ENCODE measurements at places on chromosomes 11 and 22.

DNA sequence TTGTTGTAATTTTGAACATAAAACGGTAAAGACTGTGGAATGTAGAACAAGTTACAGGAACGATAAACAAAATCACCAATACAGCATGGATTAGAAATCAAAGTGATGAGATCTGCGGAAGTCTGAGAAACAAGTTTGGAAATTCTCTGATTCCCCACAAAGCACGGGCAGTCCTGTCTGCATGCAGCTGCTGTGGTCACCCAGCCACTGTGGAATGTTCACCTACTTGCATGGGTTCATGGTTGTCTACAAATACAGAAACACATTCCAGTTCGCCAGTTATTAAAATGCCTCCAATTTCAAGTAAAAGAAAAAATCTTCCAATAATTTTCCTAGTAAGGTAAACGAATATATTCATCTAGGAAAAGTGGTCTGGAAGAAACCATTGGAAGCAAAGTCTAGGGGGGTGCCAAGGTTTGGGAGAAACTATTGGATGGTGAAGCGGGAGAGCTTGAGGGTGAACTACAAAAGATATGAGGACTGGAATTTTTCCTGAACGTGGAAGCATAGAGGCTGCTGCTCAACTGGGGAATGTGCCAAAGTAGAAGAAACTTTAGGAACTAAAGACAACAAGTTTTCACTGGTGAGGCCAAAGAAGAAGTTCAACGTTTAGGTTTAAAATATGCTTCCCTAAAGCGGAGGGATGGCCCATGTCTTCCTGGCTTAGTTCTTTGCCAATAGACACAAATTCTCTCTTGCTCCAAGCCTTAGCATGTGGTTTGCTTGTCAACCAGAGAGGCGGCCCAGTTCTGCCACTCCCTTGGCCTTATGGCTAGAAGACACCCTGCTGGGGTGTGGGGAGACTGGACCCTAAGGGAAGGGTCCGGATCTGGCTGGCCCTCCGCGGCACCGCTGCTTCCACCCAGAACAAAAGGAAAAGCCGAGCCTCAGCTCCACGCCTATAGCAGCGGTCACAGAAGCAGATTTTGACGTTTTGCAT is 70.2 kb downstream of the CTTN start:
- no peak for DNase-seq

- no peak for DNase-seq
Measured at GRCh38 chr22:44328326-44328725, 15.6 kb upstream of the SHISAL1 start.

DNA sequence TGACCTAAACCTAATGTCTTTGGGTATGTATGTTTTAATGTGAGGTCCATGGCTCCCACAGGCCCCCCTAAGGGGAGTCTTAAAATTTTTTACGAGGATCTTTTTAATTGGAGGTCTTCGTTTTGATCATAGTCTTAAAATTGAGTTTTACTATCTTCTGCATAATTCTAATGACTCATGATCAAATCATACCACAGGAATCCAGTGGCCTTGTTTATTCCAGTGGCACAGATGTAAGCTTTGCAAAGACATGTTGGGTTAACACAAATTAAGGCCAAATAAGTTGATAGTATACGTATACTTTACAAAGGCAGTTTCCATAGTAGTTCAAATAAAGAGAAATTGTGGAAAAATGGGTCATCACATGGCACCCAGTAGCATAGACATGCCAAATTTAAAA is 33.9 kb upstream of the FJX1 start:
- no peak for DNase-seq

DNA sequence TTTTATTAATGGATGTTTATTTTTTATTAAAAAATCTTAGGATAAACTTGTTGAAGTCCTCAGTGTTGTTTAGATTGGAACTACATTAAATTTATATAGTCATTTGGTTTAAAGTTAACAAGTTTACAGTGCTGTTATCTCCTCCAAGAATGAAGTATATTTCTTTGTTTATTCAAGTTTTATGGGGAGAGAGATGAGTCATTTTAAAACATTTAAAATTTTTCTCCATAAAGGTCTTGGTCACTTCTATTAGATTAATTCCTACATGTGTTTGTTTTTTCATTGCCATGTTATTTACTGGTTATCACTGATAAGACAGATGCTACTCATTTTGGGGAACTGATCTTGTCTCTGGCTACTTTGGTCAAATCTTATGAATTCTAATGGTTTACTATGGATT is 429.6 kb downstream of the METTL15 start:
- DNase-seq = no peak

- DNase-seq = peak; percentile 38
Measured at GRCh38 chr11:69915501-69916250, 96.5 kb upstream of the FGF3 start.

- no peak for DNase-seq
Measured at GRCh38 chr11:83818349-83818748, 532.2 kb upstream of the CCDC90B start.

- DNase-seq = no peak
Measured at GRCh38 chr22:48926643-48927042, 901.0 kb downstream of the BRD1 start.

- DNase-seq = no peak
Measured at GRCh38 chr22:46386312-46386711, 50.8 kb downstream of the TRMU start.

DNA sequence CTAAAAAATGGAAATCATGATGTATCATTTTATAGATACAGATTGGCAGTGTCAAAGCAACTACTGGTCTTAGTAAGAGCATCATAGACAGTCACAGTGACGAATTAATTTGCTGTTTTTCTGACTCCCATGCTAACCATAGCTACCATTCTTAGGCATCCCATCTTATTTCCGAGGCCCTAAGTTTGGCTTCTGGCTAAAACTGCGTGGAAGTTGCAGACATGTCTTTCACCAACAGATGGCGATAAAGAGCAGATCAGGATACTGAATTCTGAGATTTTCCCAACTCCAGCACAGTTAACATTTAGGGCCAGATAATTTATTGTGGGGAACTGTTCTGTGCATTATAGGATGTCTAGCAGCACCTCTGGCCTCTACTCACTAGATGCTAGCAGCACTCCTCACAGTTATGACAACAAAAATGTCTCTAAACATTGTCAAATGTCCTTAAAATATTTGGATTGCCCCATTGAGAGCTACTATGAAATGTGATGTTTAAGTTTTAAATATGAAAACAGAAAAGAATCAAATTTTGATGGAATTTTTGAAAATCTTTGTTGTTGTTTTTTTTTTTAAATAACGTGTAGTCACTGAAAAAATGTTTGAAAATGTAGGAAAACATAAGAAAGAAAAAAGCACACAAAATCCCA is 16.3 kb downstream of the OR2AG2 start:
- DNase-seq = peak; percentile 12

GRCh38 chr22:21873619-21874018 is 6.2 kb upstream of the MAPK1 start:
- DNase-seq = no peak

- DNase-seq = no peak
Measured at GRCh38 chr11:76609736-76610370, 60.7 kb downstream of the LRRC32 start.

- DNase-seq = no peak
Measured at GRCh38 chr22:40592352-40593113, 44.0 kb downstream of the MRTFA start.

- no peak for DNase-seq
Measured at GRCh38 chr11:6498121-6498520, 1.0 kb downstream of the DNHD1 start.

DNA sequence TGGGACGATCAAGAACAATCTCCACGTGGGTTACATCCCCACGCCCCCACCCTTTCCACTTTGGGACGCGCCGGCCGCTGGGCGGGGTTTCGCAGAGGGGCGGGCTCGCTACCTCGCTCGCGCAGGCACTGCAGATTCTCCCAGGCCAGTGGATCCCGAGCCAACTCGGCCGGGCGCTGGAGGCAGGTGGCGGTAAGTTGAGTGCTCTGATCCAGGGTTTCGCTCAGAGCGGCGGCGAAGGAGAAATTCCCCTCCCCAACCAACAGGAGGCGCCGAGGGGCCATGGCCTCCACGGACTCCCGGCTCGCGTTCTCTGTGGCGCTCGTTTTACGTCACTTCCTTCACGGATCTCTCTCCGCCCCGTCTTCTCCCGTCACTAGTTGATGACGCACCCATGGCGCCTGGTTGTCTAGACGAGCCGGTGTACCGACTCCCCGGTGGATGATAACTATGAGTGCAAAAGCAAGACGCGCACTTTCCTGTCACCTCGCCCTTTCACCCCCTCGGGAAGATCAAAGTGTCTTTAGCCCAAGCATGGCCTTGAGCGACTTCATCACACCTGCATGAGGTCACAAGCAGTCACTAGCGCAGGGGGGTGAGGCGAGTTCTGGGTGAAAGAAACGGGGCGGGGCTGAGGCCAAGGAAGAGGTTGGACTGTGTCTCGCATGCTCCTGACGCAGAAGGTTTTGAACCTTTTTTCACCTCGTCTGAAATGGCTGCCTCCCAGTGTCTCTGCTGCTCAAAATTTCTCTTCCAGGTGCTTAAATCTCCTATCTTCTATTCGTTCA is at the start of the genes CFAP68 and FDXACB1:
TSS of gene CFAP68 (plus strand) at position 693 of the 788 bp plus-strand sequence. CDS start at position 713, 20 bp downstream.
TSS of gene FDXACB1 (minus strand) at position 317 of the 788 bp plus-strand sequence. CDS start at position 284, 33 bp downstream.
- peak; percentile 87 for DNase-seq

DNA sequence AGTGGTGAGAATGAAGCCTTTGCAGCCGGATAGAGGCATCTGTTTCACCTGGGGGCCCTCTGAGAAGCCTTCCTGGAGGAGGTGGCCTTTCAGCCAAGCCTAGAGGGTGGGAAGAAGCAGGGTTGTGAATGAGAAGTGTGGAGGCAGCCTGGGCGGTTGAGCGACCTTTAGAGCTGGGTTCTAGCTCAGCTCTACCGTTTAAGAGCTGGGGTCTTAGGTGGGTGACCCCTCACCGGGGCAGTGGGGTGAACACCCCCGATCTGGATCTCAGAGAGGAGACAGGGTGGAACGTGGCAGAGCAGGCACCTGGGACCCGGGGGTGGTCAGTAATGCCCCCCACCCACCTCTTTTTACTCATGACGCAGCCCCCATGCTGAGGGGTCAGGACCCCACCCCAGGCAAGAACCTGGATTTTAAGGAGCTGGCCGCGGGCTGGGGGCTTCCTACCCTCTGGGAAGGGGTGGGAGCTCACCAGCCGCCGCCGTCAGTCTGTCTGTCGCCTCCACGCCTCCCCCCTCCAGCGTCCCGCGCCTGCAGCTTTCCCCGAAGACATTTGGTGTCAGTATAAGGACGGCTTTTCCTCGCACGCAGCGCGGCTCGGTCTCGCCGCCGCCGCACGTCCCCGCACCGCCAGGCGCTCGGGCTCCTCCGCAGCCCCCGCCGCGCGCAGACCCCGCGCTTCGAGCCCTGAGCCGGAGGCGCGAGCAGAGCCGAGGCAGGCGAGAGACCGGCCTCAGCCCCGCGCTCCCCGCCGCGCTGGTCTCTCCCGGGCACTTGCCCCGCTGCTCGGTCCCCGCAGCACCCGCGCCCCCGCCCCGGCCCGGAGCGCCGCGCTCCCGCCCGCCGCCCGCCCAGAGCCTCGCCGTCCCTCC is 13.3 kb upstream of the CACNA1I start:
- peak; percentile 68 for DNase-seq

GRCh38 chr11:65425971-65426838 is 3.6 kb downstream of the NEAT1 start:
- no peak for DNase-seq

GRCh38 chr22:50162391-50162956 is 8.1 kb upstream of the PANX2 start:
- DNase-seq = no peak

- DNase-seq = peak; percentile 80
Measured at GRCh38 chr11:62602141-62603071, 741 bp upstream of the MTA2 start.

DNA sequence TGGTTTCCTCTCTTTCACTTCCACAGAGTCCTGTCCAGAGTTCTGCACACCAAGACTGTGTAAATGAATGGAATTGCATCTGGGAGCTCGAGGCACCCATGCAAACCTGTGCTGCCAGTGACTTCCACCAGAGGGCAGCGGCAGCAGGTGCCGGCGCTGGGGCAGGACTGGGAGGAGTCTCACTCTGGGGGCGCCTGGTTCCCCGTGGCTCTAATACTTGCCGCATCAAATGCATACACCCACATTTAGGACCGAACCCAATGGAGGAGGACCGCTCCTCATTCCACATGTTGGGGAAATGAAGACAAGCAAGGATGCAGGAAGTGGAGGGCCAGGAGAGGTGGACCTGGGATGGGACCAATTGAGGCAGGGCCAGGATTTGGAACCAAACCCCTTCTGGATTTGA is 1.1 kb upstream of the CD6 start:
- no peak for DNase-seq

- no peak for DNase-seq
Measured at GRCh38 chr11:61667684-61668305, 12.4 kb upstream of the DAGLA start.

- DNase-seq = no peak
Measured at GRCh38 chr11:117421041-117421440, 93.4 kb downstream of the CEP164 start.

GRCh38 chr11:79461144-79461543 is 20.3 kb upstream of the TENM4 start:
- DNase-seq = no peak

- DNase-seq = no peak
Measured at GRCh38 chr11:109819410-109819809, 273.8 kb upstream of the ZC3H12C start.

DNA sequence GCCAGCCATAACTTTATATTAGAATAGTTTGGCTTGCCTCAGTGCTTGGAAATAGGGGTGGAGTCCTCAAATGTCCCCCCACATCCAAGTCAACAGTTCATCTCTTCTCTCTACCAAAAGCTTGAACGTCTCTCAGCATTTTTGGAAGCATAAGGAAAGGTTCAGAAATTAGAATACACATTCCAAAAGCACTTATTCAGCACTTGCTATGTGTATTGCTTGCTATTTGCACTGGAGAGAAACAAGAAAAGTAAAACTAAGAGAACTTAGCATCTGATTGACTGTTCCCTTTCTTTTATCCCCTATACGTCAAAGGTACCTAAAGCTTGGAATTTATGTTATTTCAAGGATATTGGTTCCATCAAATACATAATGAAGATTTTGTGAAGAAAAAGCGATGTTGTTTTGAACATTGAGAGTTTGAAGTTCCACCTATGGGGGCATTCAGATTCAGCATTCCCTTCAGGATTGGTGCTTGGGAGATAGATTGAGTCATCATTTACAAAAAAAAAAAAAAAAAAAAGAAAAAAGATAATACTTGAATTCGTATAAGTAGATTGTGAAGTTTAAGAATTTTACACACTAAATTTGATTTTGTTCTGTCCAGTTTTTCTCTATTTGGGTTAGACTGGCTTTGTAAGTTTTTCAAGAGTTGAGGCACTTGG is 1.3 kb downstream of the TBRG1 start:
- no peak for DNase-seq

DNA sequence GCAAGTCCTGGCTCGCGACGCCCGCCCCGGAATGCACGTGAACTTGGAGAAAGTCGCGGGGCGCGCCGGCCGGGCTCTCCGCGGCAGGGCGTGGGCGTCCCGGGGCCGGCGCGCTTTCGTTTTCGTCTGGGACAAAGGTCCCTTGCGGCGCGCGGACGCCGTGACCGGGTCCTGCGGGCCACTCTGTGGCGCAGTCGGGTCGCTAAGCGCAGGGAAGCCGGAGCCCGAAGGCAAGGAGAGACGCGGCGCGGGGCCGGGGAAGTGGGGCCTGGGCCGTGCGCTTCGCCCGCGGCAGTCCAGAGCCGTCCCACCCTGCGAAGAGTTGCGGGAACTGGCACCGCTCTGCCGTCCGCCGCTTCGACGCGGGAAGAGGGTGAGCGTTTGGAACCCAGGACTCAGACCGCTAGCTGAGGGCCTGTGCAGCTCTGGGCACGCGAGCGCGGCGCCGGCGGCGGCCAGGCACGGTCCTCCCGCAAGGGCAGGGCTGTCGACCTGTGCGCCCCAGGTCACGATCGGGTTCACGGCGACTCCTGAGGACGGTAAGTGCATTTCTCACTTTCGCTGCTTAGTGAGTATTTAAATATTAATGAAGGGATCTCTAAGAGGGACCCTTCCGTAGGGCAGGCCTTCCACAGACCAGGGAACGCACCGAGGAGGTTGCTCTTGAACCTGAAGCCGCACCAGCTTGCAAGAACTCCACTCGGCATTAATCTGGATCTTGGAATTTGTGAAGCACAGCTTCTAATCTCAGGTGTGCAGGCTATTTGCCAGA is 78.0 kb upstream of the PPARA start:
- no peak for DNase-seq
